NCI-H1092 (cell line): ENCODE measurements at places on chromosomes 4 and X.

- no peak for DNase-seq
Observed at GRCh38 chrX:40261833-40262156, 164.0 kb upstream of the BCOR start.

- DNase-seq: no peak
Observed at GRCh38 chr4:42133006-42133405, 19.4 kb downstream of the BEND4 start.

- no peak for DNase-seq
Observed at GRCh38 chr4:118869808-118870342, 18.8 kb upstream of the SYNPO2 start.

DNA sequence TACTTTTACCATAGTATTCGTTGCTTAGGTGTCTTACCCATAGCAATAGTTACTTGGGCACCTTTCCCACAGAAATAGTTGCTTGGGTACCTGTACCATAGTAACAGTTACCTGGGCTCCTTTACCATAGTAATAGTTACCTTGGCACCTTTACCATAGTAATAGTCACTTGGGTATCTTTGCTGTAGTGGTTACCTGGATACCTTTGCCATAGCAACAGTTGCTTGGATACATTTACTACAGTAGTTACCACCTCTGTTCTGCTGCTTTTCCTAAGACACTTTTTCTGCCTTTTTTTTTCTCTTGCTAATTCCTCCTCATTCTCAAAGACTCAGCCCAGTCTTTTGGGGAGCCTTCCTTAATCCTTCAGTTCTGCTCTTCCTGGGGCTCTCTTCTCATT is 272.8 kb upstream of the PUDP start:
- DNase-seq: no peak

GRCh38 chr4:112895811-112896608 is 153.4 kb upstream of the ANK2 start:
- no peak for DNase-seq

DNA sequence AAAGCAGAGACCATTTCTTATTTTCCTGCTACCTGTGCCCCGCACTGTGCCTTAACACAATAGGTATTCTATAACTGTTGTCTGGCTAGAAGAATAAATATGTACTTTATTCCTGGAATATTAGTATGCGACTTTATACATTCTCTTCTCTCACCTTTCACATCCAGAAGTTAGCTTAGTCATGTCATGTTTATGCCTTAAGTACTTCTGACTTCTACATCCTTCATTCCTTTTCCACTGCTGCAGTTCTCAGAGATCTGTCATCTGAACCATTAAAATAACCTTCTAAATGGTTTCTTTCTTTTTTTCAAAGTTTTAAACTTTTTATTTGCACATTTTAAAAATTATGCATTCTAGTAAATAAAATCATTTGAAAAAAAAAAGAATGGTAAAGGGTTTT is 34.4 kb downstream of the KIF4A start:
- DNase-seq: no peak

GRCh38 chrX:47191331-47191730 is 2.3 kb upstream of the UBA1 start:
- DNase-seq: peak; percentile 32

- no peak for DNase-seq
Observed at GRCh38 chrX:154018518-154019060, 1.1 kb downstream of the IRAK1 start.

DNA sequence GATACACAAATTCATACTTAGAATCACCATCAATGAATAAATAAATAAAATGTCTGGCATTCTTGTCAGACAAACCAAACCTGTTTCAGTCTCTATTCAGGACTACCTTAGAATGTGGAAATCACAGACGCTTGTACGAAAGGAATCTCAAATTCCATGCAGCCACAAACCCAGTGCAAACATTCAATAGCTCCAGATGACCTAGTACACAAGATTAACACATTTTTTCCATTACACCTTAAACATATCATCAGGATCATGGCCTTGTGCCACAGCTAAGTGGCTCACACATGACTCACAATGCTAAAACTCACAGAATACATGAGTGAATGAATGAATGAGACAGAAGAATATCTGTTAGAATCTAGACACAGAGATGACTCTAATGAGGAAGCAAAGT is 134.2 kb downstream of the PWWP3B start:
- no peak for DNase-seq

DNA sequence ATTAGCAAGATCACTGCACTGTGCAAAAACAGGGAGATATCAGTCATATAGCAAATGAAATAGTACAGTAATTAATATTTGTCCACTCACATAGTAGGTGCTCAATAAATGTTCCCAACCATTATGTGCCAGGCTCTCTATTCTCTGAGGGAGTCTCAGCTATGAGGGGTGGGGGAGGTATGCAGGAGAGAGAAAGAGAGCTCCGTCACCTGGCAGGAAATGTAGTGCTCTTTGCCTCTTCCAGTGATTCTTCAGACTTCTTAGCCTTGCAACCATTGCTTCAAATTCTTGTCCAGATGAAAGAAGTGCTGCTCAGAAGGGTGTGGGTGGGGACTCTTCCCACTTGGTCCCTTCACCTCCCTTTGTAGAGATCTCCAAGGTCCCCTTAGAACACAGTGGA is 84.5 kb upstream of the SPRY1 start:
- DNase-seq: no peak

GRCh38 chrX:136176399-136176825 is 29.1 kb downstream of the FHL1 start:
- no peak for DNase-seq

DNA sequence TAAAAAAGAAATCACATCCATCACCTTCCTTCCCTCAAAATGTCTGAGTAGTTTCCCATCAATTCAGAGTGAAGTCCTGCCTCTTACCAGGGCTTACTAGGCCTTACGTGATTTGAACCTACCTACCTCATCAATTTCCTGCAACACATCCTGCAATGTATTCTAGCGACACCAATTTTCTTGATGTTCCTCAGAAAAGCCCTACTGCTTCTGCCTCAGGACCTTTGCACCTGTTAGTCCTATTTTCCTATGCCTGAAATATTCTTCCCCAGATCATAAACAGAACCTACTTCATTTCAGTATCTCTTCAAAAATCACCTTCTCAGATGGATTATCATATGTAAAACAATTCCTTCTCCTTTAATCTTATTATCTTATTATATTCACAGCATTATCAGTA is 52.8 kb downstream of the ZAR1 start:
- no peak for DNase-seq

- DNase-seq: no peak
Observed at GRCh38 chr4:75169427-75169826, 236.5 kb downstream of the PARM1 start.
